Activated naive CD4-positive, alpha-beta T cell treated with anti-CD3 and anti-CD28 coated beads, Interleukin-2, amount 50 U/mL, for 72 hours (primary cell): ENCODE measurements at places on chromosomes 2 and 18. TPM values are rescaled to one million over a fixed set of nuclear protein-coding genes. Genes with fewer than 3 reads are reported as not detected.

DNA sequence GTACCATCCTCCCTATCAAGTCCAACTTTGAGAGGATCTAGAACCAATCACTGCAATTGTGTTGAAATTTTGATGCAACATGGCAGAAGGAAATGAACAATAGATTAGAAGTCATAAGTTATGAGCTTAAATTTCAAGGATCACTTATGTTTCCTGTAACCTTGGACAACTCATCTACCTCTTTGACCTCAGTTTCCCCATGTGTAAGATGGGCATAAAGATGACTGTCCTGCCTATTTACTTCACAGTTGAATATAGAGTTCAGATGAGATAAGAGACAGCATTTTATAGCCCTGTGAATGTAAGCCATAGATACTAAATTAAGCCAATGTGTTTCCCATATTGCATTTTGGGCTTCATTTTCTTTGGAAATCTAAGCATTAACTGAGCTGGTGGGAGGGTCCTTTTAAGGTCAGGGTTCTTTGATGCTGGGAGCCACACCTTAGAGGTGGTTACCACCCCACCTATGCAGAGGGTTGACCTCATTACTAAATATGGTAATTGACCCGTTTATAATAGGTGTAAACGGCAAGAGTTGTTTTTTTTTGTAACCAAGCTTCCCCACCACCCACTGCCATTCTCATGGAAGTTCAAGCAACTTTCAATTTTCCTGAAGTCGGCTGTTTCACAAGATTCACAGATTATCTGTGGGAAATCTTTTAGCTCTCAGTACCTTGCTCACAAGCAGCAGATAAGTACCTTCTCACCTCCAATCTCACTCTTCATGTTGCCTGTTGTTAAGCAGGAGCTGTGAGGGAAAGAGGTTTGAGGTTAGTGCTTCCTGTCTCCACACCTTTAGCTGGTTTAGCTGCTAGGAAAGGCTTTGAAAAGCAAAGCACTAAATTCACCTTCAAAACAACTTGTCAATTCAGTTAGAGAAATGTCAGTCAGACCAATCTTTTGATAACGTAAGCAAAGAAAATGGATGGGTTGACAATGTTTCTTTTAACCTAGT lies 13.3 kb downstream of the CD28 start:
- DNase-seq, result no peak

GRCh38 chr18:27887711-27888495 lies 289.0 kb downstream of the CDH2 start:
- no peak for DNase-seq

GRCh38 chr18:51659781-51660180 lies 462.3 kb upstream of the MEX3C start:
- no peak for DNase-seq

DNA sequence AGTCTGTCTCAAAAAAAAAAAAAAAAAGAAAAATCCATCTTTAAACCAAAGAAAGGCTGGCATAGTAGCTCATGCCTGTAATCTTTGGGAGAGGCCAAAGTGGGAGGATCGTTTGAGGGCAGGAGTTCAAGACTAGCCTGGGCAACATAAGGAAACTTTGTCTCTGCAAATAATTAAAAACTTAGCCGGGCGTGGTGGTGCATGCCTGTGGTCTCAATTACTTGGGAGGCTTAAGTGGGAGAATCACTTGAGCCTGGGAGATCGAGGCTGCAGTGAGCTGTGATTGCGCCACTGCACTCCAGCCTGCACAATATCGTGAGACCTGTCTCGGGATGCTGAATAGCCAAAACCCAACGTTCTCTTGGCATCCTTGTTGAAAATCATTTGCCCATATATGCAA lies 6.1 kb downstream of the CNOT11 start:
- DNase-seq, result no peak

- no peak for DNase-seq
Observed at GRCh38 chr2:17124575-17125318, 393.5 kb downstream of the RAD51AP2 start.

GRCh38 chr2:25215948-25216679 lies 47.7 kb upstream of the POMC start:
- DNase-seq, result peak; percentile 83

DNA sequence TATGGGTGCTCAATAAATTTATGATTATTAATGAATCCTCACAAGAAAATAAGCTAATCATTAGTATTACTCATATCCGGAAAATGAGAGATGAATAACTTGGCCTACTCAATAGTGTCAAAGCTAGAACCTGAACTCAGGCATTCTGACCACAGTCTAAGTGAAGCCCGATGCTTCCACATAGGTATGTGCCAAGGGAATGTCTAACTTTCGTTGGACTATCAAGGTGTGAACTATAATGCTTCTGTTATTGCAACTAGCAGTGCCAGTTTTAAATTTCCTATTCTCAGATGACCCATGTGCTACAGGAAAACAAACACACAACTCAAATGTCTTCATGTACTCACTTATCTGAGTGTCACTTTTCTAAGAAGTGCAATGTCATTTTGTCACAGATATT lies 1.8 kb downstream of the BARD1 start:
- no peak for DNase-seq

- DNase-seq, result peak; percentile 10
Observed at GRCh38 chr2:134917360-134917865, 1.2 kb upstream of the CCNT2 start.

DNA sequence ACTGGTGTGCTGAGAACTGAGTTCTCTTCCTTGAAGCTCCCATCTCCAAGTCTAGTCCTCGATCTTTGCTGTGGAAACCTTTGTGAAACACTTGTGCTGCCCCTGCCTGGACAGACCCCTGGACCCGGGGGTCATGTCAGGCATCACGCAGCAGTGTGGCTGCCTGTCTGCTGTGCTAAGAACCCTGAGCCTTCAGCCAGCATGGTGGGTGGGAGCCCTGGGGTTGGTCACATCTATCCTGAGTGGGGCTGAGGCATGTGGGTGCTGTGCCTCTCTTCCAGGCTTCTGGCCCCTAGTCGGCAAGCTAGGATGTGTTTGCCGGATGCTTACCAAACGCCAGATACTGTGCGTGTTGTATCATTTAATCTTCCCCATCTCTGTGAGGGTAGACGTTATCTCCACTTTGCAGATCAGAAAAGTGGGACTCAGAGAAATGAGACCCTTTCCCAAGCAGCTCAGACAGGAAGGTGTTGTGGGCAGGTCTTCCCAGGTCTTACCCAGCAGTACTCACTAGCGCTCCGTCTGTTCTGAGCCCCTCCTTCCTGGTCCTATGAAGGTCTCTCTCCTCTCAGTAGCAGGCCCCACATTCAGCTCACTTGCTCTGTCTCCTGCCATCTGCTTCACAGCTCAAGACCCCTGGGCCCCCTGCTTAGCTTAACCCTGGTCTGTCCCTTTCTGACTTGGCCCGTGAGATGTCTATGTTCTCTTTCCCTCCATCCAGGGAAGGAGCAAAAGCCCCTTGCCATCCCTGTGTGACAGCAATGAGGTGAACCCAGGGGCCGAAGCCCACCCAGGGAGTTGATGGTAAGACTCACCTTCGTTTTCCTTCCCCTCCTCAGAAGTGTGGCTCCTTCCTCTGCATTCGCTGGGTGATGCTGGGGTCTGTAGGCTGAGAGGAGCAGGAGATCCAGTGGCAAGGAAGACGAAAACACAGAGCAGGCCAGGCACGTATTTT lies 242.8 kb downstream of the FAM210A start:
- DNase-seq, result no peak

- DNase-seq, result no peak
Observed at GRCh38 chr18:6745504-6746031, 16.1 kb downstream of the ARHGAP28 start.

DNA sequence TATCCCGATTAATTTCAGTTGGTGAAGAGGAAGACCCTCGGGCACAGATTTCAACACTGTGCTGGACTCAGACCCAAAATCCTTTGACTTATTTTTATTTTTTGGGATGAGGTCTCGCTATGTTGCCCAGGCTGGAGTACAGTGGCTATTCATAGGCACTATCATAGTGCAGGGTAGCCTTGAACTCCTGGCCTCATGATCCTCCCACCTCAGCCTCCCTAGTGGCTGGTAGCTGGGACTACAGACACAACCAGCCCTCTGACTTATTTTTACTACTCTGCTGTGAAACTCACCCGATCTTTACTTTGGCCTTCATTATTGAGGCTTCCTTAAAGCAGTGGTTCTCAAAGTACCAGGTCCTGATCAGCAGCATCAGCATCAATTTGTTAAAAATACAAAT lies 18.2 kb upstream of the ADAM17 start:
- DNase-seq, result no peak

DNA sequence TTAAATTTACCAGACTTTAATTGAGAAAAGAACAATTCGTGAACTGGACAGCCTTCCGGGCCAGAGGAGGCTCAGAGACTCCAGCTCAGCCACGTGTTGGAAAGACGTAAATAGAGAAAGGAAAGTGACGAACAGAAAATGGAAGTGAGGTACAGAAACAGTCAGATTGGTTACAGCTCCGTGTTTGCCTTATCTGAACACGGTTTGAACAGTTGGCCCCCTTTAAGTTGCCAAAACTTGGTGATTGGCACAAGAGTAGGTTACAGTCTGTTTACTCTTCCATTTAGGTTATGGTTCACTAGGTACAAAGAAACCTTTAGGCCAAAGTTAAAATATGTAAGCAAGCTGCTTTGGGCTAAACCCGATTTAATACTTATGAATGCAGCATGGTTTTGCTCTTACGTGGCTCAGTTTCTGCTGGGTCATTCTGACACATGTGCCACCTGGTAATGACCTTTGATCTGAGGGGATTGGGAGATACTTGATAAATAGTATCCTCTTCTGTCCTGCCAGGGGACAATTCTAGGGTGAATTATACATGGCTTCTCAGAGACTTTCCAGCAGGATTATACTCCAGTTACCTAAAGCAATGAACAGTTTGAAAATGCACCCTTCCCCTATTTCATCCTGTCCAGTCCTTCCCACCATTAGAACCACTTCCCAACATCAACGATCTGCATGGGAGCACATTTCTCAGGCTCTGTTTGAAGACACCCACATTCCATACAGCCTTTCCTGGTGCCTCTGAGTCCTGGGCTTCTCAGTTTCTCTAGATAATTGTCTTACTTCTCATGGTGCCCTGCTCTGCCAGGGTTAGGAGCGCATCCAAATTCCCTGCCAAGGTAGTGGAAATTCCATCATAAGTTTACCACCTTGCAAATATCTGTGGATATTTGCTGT lies 65.1 kb upstream of the TGIF1 start:
- DNase-seq, result no peak

GRCh38 chr2:179613701-179614100 lies 247.7 kb downstream of the ZNF385B start:
- DNase-seq, result no peak

DNA sequence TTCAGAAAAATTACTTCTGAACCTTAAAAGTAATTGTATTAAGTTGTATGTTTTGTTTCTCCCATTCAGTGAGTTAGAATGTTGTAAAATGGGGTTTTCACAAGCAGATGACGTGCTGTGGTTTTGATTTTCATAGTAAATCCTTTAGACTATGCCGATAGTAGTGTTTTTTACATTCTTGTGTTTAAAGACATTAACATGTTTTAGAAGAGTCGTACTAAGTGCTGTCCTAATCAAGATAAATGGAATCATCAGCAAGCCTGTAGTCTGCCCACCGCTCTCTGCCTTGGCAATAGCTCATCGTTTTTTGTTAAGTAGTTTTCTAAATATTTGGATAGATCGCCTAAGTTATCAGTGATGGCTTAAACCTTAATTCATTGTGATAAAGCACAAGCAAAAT lies 21.5 kb downstream of the PKP4 start:
- DNase-seq, result no peak

DNA sequence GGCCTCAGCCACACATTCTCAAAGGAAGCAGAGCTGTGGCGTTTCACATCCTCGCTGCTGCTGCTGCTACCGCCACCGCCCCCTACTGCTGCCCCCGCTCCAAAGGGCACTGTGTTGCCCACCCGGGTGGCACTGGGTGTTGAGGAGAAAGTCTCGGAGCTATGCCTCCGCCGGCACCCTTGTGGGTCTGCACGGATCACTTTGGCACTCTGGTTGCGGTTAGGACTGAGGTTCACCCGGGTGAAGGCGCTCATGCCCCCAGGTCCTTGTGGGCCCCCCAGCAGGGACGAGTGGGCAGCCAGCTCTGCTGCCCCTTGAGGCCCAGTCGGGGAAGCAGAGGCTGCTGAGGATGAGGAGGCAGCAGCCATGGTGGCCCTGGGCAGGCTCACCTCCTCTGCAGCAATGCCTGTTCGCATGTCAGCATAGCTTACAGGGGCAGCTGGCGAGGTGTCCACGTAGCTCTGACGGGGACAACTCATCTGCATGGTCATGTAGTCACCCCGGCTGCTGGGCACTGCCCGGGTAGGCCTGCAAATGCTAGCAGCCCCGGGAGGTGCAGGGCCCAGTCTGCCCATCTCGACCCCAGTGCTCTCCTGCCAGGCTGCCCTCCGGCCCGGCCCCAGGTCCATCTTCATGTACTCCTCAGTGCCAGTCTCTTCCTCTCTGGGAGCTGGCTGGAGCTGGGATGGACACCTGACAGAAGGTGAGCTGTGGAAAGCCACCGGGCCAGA lies 4.2 kb downstream of the IRS1 start:
- DNase-seq, result no peak

DNA sequence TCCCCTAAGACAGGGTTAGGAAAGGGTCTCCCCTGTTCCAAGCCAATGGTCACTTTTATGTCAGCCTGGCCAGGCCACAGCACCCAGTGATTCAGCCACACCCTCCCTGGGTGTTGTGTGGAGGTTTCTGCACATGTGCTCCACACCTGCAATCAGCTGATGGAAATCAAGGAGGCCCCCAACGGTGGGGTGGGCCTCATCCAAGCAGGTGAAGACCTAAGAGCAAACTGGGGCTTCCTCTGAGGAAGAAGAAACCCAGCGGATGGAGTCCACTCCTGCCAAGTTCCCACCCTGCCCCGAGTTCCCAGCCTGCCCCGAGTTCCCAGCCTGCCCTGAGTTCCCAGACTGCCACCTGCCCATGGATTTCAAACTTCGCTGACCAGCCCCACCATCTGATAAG lies 55.4 kb downstream of the KIF1A start:
- no peak for DNase-seq

- no peak for DNase-seq
Observed at GRCh38 chr18:75234901-75235300, 24.3 kb downstream of the TSHZ1 start.

- DNase-seq, result no peak
Observed at GRCh38 chr2:112340475-112341267, 65.3 kb downstream of the ZC3H6 start.

- peak; percentile 67 for DNase-seq
Observed at GRCh38 chr2:105744091-105744908, 412 bp upstream of the NCK2 start.

- DNase-seq, result no peak
Observed at GRCh38 chr2:238019962-238020361, 40.8 kb upstream of the SCLY start.

- no peak for DNase-seq
Observed at GRCh38 chr2:189582809-189583192, 2.2 kb upstream of the SLC40A1 start.

- DNase-seq, result no peak
Observed at GRCh38 chr18:26763446-26764110, 101.9 kb downstream of the AQP4 start.

Gene PCARE
- not detected for total RNA-seq

Gene MOGAT1
- total RNA-seq, result not detected

Gene PARD3B
- total RNA-seq, result 0.09 TPM

Gene CHRNA1
- total RNA-seq, result not detected

Gene WNT10A
- total RNA-seq, result 0.11 TPM

Gene FAM98A
- total RNA-seq, result 49.0 TPM
